ENCODE measurements at places on chromosomes 4 and X.

DNA sequence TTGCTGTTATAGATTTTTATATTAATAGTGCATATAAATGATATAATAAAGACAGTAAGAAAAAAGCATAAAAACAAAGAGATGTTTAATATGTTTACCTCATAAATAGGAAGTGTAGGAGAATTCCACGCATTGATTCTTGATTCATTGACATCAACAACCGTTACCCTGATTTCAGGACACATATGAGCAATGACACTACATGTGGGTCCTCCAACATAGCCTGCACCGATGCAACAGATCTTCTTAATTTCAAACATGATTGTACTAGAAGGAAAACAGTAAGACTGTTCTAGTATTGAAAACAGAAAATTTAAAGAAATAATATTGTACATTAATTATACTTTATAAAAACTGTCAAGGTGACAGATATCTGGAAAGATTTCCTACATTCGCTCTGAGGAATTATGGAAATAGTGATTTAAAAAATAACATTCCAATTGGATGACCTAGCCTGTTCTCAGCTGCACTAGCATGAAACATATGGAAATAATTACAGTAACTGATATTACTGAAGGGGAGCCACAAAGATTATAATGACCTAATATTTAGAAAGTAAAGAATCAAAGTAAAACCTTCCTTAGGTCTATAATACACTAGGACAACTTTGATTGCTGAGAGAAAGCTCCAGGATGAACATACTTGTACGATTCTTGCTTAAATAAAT lies 5.9 kb downstream of the UGDH start:
- DNase-seq, result no peak

- DNase-seq, result no peak
Measured at GRCh38 chrX:134186362-134187121, 50.4 kb upstream of the CCDC160 start.

GRCh38 chr4:112938461-112939058 lies 110.9 kb upstream of the ANK2 start:
- peak; percentile 69 for DNase-seq

DNA sequence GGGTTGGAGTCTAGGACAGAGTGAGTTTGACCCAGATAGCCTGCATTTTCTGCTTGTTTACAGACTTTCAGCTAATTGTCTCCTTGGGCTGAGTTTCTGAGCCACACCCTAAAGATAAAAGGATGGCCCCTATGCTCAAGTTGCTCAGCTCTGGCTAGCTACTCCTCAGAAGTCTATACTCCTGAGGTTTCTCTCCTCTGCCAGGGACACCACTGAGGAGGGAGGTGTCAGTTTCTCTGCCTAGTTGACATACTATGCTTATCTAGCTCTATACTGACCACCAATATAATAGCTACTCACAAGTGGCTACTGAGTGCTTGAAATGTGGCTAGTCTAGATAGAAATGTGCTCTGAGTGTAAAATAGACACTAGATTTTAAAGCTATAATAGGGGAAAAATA lies 23.6 kb downstream of the HADH start:
- no peak for DNase-seq

DNA sequence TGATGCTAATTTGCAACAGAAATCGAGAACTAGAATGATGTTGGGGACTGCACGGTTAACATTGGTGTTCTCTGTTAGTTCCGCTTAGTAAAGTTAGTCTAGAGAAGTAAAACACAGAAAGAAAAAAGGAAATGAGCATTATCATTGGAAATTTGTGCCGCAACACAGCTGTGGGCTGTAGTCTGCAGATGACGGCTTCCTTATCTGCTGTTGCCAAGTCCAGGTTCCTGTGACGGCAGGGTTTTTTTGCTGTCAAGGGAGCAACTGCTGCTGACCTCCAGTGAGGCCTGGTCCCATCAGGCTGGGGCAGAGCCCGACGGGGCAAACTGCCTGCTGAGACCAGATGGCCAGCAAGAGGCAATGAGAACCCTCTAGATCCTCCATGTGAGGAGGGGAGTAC lies 38.9 kb upstream of the PHEX start:
- no peak for DNase-seq

DNA sequence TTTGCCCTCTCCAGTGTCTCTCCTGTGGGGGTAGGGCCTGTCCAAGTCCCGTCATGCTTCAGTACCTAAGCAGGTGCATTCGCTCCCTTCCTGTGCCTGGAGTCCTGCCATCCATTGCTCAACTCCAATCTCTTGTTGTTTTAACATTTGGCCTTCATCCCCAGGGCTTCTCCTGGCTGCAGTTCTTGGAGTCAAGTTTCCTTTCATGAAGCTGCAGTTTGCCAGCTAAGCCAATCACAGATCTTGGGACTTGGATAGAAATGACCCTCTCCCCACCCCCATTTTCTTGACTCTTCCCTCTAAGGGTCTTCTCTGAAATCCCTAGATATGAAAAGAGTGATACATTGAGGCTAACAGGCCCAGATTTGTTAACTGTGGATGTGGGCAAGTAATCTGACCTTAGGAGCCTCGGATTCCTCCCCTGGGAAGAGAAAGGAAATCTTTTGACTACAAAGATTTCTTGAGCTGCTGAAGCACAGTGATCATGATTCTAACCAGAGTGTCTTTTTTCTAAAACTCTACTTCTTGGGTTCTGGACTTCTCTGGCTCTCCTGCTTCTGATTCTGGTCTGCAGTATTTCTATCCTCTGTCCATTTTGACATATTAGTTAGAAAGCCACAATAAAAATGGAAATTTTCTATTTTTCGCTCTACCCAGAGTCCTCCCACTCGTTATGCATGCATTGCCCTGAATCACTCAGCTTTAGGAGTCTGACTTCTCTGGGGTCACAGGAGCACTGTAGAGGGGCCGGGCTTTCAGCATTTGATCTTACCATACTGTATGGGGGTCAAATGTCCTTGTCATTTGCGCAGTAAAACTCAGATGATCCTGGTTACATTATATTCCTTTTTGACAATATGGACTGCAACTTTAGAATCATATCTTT lies 61.0 kb downstream of the CHRNA9 start:
- DNase-seq, result no peak

GRCh38 chr4:27629532-27630225 lies 769.0 kb downstream of the STIM2 start:
- no peak for DNase-seq

DNA sequence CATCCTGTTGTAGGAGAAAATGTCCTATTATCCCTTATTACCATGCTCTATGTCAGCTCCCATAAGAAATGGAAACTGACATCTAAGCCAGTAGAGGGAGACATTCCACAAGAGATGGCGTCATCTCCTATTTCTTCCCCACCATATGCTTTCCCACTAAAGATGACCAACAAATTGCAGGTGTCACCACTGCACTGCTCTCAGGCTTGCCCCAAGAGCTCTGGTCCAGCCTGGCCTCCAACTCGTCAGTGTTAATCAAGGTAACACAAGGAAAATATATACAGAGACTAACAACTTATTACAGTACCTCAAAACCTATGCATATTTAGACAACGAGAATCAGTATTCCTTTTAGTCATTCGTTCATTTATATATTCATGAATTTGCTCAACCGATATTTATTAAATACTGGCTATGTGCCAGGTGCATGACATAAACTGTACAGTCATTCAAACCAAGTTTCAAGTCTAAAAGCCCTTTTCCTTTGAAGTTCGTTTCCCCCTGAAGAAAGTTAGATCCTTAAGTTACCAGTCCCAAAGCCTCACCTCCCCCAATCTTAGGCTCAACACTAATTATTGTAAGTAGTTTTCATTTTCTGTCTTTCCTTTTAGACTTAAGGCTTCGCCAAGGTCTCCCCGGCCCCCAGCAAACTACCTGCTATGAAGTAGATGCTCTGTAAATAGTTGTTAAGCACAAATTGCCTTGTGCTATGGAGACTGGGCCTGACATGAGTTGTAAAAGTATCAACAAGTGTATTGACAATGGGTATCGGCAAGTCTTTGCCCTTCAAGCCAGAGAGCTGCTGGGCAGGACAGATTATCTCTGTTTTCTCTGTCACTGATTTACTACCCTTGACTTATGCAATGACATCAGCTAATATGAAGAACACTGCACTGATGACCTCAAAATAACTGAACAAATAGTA lies 3.1 kb upstream of the FGB start:
- no peak for DNase-seq

DNA sequence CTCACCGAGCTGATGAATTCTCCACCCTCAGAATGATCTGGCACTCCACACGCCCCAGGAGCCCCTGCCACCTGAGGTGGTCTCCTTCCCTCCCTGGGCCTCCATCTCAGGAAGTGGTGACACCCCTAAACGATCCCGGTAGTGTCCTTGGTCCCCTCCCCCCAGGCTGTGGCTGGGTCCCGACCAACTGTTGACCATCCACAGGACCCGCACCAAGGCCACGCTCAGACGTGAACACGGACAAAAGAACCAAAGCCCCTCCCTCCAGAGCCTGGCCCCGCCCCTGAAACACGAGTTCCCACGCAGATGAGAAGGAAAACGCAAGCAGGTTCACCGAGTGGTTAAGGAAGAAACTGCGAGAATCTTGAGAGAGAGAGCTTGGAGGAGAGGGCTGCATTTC lies 16.6 kb downstream of the LRPAP1 start:
- no peak for DNase-seq

GRCh38 chrX:39910651-39911050 lies 187.1 kb downstream of the BCOR start:
- DNase-seq, result peak; percentile 8

DNA sequence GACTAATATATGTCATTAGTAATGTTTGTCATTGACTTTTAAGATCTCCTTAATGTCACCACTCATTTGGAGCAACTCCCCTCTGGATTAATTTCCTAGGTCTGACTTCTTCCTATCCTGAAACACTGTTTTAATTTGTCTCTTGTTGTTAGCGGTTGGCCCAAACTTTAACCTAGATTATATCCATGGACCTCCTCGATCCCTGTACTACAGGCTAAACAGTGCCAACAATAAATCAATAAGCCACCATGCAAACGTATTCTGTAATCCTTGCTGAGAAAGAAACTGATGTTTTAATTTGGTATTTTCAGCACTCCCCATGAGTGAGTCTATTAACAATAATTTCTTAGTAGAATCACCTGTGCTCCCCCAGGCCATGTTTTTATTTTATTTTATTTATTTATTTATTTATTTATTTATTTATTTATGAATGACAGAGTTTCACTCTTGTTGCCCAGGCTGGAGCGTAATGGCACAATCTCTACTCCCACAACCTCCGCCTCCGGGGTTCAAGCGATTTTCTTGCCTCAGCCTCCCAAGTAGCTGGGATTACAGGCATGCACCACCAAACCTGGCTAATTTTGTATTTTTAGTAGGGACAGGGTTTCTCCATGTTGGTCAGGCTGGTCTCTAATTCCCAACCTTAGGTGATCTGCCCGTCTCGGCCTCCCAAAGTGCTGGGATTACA lies 204.1 kb downstream of the IL15 start:
- no peak for DNase-seq

DNA sequence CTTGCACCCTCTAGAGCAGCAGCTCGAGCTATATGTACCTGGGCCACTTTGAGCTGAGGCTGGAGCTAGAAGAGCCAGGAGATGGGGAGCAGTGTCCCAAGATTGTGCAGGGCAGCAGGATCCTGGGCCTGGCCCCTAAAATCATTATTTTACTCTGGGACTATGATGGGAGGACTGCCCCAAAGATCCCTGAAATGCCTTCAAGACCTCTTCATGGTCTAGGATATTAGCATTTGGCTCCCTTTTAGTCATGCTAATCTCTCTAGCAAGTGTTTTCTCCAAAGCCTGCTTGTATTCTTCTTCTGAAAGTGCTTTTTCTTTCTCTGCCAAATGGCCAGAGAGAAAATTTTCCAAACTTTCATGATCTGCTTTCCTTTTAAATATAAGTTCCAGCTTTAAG lies 211.6 kb downstream of the PARM1 start:
- no peak for DNase-seq

DNA sequence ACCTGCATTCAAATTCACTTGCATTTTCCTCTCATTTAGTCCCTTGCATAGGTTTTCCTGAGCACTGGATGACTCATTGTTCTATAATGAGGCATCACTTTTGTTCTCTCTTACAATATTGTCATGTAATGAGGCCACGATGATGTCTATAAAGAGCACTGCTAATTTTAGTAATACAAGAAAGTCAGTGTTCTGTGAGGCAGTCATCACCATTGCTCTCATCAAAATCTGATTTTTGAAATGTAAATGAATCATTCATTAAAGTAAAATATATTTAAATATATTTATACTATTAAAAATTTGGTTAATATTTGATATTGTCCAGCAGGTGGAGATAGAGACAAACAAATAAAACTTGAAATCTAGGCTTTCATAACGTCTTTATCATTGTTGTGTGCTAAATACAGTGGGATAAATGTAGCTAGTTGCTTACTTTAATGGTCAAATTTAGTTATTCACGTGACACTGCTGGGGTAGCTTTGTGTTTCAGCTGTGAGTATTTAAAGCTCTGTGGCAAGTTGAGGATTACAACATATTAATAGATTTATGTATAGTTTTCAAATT lies 15.4 kb downstream of the HMGB2 start:
- DNase-seq, result peak; percentile 61

- no peak for DNase-seq
Measured at GRCh38 chr4:48108309-48109073, 25.6 kb downstream of the TXK start.

DNA sequence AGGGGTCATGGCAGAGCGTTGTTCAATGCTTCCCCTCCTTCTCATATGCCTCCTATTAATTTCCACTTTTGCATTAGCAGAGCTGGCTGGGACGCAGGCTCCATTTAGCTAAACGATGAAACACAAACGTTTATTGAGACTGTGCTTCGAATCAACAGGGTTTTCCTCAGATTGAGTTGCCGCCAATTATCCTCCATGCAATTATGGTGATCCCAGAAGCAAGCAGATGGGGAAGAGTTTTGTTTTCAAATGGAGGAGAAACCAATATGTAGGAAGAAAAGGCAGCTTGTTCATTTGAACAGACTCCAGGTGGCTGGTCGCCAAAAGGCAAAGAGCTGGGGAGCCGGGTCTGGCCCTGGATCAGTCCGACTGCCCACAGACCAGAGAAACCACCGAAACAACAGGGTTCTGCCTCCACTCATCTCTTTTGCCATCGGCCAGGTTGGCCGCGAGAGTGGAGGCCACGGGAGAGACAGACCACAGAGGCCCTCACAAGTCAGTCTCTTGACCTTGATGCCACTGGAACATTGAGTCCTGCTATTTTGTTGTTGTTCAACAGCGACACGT lies 184.8 kb downstream of the GBA3 start:
- DNase-seq, result peak; percentile 10

- DNase-seq, result no peak
Measured at GRCh38 chr4:178090640-178091411, 648.6 kb upstream of the AGA start.

All from G401 (cell line).